ENCODE measurements at places on chromosomes 2 and 18.

- DNase-seq: no peak
Measured at GRCh38 chr18:11147962-11148679, 1.2 kb downstream of the PIEZO2 start.

DNA sequence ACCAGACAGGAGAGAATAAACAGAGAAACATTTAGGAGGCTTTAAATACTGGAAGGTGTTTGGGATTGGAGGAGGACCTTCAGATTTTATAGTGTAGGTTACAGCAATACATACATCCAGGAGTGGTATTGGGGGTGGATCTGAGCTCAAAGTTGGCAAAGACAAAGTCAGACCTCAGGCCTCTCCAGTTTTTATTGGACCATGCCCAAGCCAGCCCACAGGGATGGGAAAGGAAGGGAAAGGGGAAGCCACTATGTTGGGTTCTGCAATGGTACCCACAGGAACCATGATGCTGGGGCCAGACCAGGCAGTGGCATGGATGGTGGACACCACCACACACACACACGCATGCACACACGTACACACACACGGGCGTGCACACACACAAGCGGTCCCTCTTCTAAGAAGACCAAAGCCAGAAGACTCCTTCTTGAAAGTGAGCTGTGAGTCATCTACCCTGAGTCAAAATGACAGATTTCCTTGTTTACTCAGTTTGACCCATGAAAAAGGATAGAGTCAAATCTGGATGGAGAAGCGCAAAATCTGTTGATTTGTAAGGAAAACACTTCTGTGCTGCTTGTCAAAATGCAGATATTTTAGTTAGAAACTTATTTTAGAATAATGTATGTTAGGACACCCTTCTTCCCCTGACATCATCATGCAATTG lies 87.9 kb downstream of the TRABD2A start:
- no peak for DNase-seq

- DNase-seq: no peak
Measured at GRCh38 chr18:79440316-79441110, 44.8 kb downstream of the NFATC1 start.

- no peak for DNase-seq
Measured at GRCh38 chr2:236393581-236393980, 129.4 kb upstream of the ASB18 start.

- no peak for DNase-seq
Measured at GRCh38 chr18:44917216-44918141, 236.8 kb downstream of the SETBP1 start.

GRCh38 chr2:127423880-127424279 lies 5.7 kb downstream of the PROC start:
- no peak for DNase-seq

GRCh38 chr18:44080054-44080453 lies 600.6 kb upstream of the SETBP1 start:
- DNase-seq: no peak

- no peak for DNase-seq
Measured at GRCh38 chr2:161766334-161766733, 142.1 kb downstream of the SLC4A10 start.

- DNase-seq: peak; percentile 15
Measured at GRCh38 chr2:208407667-208408066, 1.1 kb downstream of the PTH2R start.

- no peak for DNase-seq
Measured at GRCh38 chr2:135546436-135546835, 15.2 kb downstream of the R3HDM1 start.

DNA sequence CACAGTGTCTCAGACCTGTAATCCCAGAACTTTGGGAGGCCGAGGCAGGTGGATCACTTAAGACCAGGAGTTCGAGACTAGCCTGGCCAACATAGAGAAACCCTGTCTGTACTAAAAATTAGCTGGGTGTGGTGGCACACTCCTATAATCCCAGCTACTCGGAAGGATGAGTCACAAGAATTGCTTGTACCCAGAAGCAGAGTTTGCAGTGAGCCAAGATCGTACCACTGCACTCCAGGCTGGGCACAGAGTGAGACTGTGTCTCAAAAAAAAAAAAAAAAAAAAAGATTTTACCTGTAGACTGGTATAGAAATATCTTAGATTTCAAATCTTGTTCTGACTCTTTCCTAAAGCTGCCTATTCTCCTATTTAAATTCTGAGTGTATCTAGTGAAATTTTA lies 7.2 kb upstream of the KLHL29 start:
- DNase-seq: no peak

DNA sequence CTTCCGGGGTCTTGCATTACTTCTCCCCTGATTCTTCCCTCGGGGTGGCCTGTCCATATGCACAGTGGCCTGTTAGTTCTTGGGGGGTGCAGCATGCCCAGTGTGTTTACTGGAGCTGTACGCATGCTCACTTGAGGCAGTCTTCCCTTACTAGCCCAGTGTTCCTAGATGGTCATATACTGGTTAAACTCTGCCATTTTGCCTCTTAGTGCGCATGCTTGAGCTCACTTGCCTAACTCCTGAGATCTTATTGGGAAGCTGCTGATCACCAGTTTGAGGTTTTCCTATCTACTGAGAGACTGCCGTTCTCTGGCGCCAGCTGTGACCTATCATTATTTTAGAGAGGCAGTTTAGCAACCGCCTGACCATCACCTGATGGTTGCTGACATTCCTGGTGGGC lies 571.2 kb downstream of the ADCYAP1 start:
- no peak for DNase-seq

DNA sequence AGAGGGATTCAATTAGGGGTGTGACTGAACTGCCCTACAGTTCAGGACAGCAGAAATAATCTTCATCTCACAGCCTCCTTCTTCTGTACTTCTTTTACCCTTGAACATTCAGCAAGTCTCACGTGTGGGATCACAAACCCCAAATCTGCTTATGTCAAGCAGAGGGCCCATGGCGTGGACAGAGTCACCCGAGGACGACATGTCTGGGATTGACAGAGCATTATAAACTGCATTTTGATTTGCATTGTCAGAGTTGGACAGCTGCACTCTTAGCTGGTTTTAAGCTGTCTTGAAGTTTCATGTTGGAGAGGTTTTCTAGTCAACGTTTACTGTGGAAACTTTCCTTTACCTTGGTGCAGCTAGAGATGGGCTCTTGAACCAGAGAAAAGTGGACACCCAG lies 26.4 kb downstream of the MGAT5 start:
- DNase-seq: no peak

- DNase-seq: no peak
Measured at GRCh38 chr18:72104851-72105250, 439.3 kb downstream of the CBLN2 start.

GRCh38 chr2:26312471-26312870 lies 33.5 kb upstream of the SELENOI start:
- DNase-seq: no peak

DNA sequence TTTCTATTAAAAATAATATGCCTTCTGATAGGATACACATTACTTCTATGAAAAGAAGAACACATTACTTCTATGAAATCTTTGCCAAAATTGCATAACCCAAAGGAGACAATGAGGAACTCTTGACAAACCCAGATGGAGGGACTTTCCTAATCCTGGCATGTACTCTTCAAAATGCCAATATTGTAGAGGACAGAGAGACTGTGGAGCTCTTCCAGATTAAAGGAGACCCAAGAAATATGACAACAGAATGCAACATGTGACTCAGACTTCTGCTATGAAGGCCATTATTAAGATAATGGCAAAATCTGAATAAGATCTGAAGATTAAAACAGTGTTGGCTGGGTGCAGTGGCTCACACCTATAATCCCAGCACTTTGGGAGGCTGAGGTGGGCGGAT lies 22.2 kb downstream of the SOWAHC start:
- no peak for DNase-seq

GRCh38 chr2:170660409-170660808 lies 54.7 kb upstream of the SP5 start:
- DNase-seq: no peak

DNA sequence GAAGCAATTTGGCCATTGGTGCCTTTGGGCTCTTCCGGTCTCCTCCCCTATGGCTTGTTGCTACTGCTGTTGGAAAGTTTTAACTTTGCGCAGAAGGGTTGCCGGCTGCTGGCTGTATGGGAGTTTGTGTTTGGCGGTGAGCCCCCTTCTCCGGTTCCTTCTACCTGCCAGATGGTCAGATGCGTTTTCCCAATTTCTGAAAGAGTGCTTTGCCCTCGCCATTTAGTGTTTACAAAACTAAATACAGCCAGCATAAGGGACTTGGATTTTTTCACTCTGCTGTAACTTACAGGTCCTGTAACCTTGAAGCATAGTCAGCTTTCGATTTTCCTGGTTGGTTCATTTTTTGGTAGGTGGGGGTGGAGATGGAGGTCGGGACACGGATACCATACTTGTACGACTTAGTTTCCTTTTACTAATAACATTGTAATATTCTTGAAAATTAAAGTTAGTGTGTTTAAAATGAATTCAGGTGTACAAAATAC lies 604 bp downstream of the COQ10B start:
- DNase-seq: no peak

GRCh38 chr2:206316141-206316540 lies 41.7 kb downstream of the ZDBF2 start:
- no peak for DNase-seq

GRCh38 chr2:98170076-98170475 lies 83.1 kb downstream of the VWA3B start:
- DNase-seq: no peak

- no peak for DNase-seq
Measured at GRCh38 chr2:148967578-148967977, 70.9 kb upstream of the LYPD6B start.

GRCh38 chr18:57212678-57213077 lies 65.8 kb downstream of the BOD1L2 start:
- DNase-seq: no peak

- no peak for DNase-seq
Measured at GRCh38 chr2:52526735-52527134, 1240.9 kb upstream of the CHAC2 start.

DNA sequence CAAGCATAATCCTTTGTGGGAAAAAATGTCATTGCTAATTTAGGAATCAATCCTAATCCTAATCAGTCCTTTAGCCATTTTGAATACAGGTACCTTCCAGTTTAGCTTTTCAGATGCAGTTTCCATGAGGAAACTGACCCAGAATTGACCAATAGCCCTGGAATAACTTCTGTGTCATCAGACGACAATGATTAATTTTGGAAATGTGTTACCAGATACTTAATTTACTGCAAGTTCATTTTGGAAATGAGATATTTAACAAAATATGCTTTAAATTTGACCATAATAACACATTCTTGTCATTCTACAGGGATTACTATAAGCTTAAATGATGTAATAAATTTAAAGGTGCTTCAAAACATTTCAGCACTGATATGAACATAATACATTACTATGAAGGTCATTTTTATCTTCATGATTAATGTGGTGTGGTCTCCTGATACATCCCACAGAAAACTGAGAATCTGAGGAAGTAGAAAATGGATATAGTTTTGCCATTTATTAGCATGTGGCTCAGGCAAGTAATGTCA lies 129.8 kb upstream of the SH3BP4 start:
- DNase-seq: no peak

DNA sequence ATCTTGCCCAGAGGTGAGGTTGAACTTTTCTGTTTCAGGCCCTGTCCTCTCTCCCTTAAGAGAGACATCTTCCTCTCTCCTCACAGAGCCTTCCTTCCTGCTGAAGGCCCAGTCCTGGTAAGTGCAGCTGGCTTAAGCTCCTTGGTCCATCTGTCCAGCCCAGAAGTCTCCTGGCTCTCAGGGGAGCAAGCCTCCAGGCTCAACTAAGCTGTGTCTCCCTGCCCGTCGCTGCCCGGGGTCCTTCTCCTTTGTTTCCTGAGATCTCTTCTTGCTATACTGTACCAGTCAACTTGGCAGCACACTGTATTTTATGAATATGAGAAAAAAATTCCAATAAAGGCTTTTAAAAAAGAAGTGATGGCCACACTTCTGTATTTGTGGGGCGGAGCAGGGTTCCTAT lies 77.4 kb downstream of the KCNF1 start:
- DNase-seq: no peak

DNA sequence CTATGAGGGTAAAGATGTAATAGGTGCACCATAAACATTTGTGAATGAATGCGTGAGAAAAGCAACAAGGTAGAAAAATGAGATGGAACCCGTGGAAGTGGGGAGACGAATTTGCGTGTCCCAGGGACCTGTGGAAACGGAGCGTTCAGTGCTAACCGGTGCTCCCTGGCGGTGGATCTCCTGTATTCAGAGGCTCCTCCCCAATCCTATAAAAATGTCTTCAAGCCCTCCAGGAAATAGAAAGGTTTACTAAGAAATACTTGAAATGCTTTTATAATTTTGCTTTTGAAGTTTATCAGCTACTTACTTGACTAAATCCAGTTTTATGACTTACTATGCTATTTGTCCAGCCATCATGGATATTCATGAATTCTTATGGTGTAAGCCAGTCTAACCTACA lies 62.8 kb upstream of the RBM44 start:
- no peak for DNase-seq

- DNase-seq: no peak
Measured at GRCh38 chr2:37468170-37468569, 123.7 kb downstream of the QPCT start.

Measured in putamen (tissue), 1 donor.